ENCODE measurements at places on chromosomes 3 and 15.

DNA sequence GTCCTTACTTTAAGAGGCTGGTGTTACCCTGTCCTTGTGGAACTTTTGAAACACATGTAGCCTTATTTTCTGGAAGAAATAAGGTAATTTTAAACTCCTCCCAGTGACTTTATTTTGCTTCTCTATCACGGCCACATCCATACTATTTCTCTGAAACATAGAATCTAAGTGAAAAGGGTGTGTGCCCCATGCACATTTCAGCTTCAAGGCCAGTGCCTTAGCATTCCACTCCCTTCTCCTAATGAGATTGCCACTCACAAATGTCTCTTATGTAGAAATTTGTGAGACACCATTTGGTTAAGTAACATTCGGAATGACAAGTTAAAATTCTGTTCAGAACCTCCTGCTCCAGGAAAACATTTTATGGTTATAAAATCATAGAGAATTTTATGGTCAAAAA is 562.7 kb downstream of the TUSC7 start:
- DNase-seq: no peak

- DNase-seq: no peak
These were observed 5.6 kb downstream of the WDR82 start for GRCh38 chr3:52272831-52273230.

DNA sequence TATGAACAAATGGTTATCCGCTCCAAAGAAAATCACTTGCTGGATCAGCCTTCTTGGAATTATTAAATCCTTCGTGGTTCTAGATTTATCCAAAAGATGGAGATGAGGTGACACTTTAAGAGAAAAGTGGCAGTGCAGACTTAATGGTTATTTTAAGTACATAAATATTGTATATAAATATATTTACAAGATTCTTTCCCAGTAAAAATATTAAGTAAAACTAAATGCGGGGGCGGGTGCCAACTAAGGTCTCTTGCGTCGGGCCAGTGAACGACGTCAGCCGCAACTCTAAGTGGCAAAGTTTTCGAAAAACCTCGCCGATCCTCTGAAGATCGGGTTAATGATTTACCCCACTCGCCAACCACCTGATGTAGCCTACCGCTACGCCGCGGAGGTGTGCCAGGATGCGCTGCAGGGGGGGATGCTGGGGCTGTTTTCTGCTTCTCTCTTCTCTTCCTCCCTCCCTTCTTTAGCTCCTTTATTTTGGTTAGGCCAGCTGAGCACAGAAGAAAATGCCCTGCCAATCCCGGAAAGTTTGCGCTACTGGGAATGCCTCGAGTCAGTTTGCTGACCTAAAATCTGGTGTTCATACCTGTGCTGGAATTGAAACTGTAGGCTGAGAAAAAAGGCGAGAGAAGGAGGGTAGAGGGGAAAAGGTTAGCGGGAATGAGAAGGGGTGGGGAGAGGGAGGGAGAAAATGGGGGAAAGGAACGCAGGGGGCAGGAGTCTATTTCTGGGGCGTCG is 7.6 kb upstream of the FOXB1 start:
- DNase-seq: no peak

DNA sequence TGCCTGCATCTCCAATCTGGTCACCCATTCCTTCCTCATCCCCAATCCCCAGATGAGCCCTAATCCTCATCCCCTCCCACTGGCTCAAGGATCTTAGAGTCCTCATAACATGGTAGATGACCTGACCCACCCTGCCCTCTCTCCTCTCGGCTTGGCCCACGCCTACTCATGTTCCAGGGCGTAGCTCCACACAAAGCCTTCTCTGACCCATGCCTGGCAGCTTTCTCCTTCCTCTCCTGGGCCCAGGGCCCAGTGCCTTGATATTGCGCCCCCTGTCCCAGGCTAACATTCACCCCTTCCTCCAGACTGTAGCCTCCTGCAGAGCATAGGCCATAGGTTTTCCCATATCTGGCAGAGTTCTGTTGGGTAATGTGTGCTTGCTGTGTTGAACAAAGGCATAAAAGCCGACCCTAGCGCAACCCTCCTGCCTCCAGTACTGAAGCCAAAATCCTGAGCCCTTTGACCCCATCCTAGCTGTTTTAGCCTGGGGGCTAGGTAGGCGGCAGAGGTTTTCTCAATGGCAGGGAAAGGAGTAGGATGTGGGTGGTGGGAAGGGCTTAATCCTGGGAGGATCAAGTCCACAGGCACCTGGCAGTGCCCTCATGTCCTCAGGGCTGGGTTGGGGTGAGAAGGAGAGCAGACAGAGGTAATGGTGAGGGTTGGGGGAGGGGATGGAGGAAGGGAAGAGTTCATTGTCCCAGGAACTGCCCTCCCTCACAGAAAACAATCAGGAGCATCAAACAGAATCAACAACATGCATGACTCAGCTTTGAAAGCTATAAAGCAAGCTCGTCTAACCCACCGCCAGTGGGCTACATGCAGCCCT is 35.5 kb downstream of the MESD start:
- DNase-seq: no peak

DNA sequence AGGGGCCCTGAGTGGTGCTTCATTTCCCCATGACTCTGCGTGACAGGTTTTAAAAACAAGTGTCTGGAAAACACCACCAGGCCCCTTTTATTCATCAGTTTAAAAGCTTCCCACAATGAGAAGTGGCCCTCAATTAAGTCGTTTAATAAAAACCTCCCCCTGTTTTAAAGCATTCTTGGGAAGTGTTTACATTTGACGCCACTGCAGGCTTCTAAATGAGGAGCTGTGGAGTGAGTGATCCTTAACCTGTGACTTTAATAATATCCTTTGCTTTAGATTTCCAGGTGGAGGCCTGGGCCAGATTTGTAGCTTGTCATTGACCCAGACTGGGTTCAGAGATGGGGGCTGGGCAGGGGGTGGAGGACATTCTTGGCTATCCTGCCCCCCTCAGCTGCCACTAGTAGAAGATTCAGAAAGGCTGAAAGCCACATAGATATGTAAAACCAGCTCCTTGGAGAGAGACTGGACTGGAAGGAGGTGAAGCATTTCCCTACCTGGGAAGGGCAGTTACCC is 11.3 kb downstream of the CGNL1 start:
- DNase-seq: no peak

DNA sequence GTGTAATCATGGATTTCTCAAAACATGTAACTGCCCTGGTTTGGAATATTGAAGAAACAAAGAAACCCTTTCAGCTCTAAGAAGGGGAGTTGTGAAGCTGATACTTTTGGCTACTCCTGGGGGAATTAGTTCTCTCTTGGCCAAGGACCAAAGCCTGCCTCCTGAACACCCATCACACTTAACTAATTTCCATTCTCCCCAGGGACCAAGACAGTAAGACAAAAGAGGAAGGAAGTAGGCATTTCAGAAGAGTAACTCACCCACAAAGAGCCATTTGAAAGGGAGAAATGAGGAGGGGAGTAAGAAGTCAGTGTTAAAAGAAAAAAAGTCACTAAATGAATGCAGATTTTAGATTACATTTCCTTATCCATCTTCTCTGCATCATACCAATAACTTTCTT is 328.0 kb upstream of the SOX2 start:
- DNase-seq: no peak

- no peak for DNase-seq
These were observed 31.8 kb downstream of the EPHB3 start for GRCh38 chr3:184593220-184593927.

- DNase-seq: peak; percentile 28
These were observed 11.1 kb upstream of the ABHD10 start for GRCh38 chr3:111967651-111968274.

GRCh38 chr3:128421439-128421836 is 45.3 kb downstream of the DNAJB8 start:
- no peak for DNase-seq

GRCh38 chr15:80490431-80490990 is 86.3 kb downstream of the ARNT2 start:
- no peak for DNase-seq

GRCh38 chr3:64559588-64559987 is 128.2 kb downstream of the ADAMTS9 start:
- no peak for DNase-seq

- DNase-seq: no peak
These were observed 165.3 kb downstream of the AKAP13 start for GRCh38 chr15:85545752-85546151.

- no peak for DNase-seq
These were observed 722 bp upstream of the ZXDC start for GRCh38 chr3:126476166-126477060.

GRCh38 chr3:128753715-128754114 is 27.7 kb downstream of the RAB7A start:
- DNase-seq: no peak

DNA sequence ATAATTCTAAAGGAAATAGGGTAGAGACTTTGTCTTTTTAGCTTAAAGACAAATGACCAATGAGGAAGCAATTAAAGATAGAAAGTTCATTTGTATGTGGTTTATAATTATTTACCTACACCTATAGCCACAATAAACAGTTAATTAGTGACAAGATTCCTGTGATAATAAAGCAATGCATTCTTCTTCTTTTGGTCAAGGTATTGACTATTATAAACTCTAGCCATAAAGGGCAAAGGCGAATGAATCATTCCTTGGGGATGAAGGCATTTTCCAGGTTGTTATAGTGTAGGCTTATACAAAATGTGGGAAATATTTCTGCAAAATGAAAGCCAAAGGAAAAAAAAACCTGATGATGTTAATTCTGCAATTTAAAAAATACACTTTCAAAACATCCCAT is 115.4 kb downstream of the PLD1 start:
- DNase-seq: no peak

DNA sequence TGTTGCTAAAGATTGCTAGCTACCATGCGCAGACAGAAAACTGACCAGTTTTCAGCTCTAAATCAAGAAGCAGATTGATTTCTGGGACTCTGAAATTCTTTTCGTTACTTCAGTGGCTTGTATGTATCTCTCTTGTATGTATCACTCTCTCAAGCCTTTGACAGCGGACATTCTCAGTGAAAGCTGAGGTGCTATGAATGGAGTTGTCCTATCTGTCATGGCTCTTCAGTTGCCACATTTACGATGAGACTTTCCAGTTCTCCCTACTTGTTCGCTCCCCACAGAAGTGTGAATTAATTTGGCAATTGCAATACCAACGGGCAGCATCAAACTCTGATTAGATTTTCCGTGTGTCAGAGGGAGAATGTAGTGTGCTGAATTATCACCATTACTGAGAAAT is 432.4 kb downstream of the GRM7 start:
- no peak for DNase-seq

- no peak for DNase-seq
These were observed 12.3 kb upstream of the TLE3 start for GRCh38 chr15:70109978-70110377.

GRCh38 chr3:120710369-120710768 is 28.3 kb upstream of the HGD start:
- DNase-seq: no peak

DNA sequence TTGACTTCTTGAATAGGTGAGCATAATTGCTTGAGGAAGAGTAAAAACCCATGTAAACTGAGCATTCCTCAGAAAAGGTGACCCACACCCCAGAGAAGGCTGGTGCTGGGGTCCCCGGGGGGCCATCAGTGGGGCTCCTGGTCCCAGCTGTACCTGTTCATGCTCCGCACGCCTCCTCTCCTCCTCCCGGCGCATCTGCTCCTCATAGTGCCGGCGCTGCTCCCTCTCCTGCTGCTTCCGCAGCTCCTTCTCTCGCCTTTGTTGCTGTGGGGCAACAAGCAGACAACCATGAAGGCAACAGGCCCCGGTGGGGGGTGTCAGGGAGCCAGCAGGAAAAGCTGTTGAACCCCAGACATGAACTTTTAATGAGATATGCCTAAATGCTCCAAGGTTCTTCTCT is 113.7 kb upstream of the SLC2A2 start:
- DNase-seq: no peak

DNA sequence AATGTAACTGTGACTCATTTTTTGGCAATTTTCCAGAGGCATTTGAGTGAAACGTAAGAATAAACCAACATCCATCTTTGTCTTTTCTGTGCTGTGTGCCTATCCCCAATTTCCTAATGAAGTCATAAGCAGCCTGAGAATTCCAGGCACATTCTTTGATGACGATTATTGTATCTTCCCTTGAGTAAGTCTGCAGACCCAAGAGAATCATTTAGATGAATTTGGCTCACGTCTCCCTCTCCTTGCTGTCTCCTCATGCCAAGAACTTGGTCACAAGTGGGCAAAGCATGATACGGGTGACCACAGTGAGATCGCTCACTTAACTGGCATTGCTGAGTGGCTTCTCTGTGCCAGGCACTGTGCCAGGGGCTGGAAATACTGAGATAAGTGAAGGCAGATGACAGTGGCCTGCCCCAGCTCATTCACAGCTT is 384.5 kb upstream of the IL12A start:
- peak; percentile 38 for DNase-seq

DNA sequence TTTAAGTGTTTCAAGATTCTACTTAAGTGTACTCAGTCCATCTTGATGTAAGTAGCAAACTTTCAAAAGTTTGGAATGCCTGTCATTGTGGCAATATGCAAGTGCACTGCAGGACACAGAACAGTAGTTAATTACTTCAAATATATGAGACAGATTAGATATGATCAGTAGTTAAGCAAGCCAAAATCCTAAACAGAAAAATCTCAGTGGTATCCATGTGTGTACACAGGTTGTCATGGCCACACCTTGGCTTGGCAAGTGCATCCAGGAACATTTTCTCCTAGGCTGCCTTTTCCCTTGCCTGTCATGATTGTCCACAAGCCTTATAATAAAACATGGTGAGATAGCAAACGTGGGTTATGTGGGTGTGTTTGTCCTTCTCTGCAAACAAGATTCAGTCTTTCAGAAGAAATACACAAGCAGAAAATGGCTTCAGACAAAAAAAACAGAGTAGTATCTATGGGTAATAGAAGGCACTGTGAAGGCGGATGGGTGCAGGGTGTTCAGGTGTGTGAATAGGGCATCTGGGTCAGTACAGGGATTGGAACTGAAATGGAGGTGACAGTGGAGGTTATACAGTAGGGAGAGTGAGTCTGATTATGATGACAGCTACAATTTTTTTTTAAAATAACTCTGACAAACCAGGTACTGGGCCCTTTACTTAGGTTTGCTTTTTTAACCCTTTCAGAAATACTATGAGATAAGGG is 229.0 kb upstream of the LRIG1 start:
- DNase-seq: no peak

DNA sequence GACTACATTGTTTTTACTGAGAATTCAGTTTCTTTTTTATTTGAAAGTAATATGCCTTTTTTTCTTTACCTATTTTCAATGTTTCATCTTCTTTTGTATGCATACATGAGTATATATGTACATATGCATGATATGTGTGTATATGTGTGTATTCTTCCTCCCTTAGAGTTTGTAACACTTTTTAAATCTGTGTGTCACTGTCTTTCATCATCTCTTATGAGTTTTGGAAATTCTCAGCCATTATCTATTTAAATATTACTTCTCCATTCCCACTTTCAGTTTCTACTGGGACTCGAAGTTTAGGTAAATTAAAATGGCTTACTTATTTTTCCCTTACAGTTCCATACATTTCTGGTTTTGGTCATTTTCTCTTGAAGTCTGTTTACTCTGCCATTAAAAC is 754.1 kb downstream of the GRM7 start:
- DNase-seq: no peak

DNA sequence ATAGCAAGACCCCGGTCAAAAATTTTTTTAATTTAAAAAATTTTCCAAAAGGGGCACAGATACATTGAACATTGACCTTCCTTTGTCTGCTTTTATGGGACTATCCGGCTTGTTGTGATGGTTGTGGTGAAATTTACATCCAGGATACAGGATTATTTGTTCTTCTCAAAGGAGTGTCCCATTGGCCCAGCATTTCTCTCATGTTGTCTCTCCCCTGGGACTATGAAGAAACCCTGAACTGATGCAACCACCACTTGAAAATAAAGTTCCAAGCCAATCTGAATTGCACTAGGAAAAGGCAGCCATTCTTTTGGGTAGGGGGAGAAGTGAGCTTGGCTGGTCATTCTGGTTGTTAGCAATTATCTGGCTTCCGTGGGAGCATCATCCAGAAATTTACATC is 58.4 kb downstream of the PPARG start:
- DNase-seq: no peak

- DNase-seq: no peak
These were observed 238.7 kb downstream of the ZPLD1 start for GRCh38 chr3:102673271-102674115.

All from kidney epithelial cell (primary cell).